ENCODE measurements at places on chromosomes 13 and 19.
A peak's percentile ranks its signal among the peaks of the same experiment; 100 is the strongest.

DNA sequence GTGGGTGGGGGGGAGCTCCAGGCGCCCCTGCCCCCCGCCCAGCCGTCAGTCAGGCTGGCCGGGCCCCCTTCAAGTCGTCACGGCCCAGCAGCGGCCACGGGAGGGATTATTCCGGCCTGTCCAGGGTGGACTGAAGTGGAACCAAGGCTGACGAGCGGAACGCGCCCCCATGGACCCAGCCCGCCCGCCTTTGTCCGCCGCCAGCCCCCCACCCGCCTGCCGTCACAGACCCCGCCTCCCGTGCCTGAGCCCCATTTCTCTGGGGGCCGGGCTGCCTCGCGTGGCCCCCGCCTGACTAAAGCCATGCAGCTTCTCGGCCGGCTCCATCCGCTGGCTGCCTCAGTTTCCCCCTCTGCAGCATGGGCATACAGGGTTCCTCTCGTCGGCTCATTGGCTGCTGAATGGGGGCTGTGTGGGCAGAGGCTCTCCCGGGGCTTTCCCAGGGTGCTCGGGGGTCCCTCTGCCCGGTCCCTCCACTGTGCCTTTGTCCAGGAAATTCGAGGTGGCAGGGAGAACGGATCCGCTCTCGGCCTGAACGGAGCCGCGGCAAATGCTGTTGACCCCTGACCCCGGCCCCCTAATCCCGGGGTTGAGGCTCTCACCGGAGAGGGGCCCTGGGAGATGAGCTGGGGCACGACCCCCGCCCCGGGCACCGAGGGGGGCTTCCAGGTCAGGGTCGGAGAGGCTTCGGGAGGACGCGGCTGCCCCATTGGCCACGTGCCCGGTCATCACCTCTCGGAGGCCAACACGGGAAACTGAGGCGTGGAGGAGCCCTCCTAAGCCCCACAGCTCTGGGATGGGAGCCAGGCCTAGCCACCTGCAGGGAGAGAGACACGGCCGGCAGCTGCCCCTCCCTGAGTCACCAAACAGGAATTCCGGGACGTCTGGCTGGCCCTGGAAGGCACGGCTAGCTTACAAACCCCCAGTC lies 27.4 kb downstream of the EFNA2 start:
- DNase-seq = no peak

GRCh38 chr19:18440415-18440877 lies 2.5 kb upstream of the ISYNA1 start:
- DNase-seq = no peak

GRCh38 chr19:1252221-1252820 lies 3.9 kb downstream of the MIDN start:
- peak; percentile 45 for DNase-seq

DNA sequence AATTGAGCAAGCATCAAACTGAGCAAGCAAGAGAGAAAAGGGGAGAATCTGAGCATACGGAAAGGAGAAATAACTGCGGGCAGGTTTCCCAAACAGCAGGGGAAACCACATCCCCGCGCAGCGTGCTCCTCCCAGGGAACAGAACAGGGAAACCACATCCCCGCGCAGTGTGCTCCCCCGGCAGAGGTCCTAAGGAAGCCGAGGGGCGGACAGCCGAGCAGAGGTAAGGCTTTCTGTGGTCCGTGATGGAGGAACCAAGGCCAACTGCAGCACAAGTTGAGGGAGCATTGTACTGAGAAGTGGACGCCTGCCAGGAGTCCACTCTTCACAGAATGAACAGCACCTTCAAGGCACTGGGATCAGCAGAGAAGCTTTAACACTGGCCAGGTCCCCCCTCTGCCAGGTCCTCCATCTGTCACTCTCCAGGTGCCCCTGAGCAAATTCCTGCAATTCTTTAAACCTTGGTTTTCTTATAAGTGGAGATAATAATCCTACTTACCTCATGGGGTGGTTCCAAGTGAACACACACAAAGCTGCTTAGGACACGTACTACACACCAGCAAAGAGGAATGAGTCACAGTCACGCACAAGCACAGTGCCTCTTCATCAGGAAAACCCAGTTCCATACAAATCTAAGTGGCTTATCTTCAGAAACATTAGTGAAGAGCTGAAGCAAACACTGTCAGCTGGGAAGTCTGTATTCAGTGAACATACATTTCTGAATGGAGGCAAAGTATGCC lies 23.0 kb upstream of the LAMP1 start:
- no peak for DNase-seq

DNA sequence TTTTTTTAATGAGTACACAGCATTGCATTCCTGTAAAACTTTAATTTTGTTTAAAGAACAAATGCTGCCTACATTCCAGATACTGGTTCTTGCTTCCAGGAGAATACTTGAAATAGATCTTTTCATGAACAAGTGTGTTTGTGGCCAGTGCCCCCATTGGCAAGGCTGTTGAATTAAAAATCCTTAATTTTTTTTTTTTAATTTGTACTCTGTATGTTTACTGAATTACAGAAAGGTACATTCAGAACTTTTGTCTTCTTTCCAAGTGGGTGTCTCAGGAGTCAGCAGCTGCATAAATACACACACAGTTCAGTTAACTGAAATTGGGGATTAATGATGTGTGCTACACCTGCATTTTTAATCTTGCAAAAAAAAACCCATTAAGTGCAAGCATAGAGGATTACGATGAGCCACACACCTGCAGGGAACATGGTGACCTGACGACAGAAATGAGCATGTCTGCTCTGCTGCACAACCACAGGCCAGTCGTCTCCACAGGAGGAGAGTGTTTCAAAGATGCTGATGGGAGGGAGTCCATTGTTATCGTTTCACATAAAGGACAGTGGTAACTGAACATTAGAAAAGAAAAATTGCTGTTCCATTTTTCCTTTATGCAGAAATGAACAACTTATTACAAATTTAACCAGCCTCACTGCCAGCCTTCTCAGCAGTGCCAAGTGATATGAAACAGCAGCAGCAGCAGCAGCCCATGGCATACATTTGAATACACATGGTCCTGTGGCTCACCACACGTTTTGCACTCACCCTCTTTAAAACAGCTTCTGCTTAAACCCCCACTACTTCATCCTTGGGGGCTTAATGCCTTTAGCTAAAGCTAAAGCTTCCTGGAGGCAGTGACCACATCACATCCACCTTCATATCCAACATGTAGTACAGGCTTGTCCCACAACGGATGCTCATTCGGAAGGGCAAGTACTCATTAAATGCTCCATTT lies 72.3 kb upstream of the RFC3 start:
- no peak for DNase-seq

GRCh38 chr13:94286581-94286980 lies 192.9 kb downstream of the DCT start:
- no peak for DNase-seq

DNA sequence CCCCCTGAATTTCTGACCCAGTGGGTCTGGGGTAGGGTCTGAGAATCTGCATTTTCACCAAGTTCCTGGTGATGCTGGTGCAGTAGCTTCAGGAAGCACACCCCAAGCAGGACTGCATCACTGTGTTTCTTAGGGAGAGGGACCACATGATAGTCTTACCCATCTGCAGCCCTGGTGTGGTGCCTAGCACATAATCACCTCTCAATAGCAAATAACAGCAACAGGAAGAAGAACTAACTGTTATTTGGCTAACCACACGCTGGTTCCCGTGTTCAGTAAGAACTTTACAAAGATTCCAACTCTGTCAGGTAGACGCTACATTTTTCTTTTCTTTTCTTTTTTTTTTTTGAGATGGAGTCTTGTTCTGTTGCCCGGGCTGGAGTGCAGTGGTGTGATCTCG lies 41.9 kb upstream of the SPATA13 start:
- no peak for DNase-seq

- DNase-seq = no peak
Measured at GRCh38 chr19:52685811-52686210, 47.7 kb upstream of the ZNF83 start.

DNA sequence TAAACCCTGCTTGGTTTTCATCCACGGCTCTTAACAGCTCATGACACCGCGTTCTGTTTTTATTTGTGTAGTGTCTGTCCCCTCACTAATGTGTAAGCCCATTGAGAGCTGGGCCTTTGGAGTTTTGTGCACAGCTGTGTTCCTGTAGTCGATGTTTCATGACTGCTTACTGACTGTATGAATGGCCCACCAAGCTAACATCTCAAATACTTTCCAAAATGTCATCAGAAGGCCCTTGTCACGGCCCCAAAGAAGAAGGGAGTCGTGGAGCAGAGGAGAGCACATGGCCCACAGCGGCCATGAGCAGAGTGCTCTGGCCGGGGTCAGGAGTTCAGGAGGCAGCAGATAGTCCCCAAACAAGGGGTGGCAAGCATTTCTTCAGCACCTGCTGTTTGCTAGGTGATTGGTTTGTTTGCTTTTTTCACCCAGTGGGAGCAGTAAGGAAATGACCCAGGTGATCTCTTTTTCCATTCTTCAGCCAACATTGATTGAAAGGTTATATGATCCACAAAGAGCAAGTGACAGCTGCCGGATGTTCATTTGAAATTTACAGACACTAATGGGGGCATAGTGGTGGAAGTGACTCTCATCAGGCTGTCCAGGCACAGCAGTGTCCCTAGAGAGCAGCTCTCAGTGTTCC lies 315.2 kb downstream of the ATP8A2 start:
- DNase-seq = no peak

DNA sequence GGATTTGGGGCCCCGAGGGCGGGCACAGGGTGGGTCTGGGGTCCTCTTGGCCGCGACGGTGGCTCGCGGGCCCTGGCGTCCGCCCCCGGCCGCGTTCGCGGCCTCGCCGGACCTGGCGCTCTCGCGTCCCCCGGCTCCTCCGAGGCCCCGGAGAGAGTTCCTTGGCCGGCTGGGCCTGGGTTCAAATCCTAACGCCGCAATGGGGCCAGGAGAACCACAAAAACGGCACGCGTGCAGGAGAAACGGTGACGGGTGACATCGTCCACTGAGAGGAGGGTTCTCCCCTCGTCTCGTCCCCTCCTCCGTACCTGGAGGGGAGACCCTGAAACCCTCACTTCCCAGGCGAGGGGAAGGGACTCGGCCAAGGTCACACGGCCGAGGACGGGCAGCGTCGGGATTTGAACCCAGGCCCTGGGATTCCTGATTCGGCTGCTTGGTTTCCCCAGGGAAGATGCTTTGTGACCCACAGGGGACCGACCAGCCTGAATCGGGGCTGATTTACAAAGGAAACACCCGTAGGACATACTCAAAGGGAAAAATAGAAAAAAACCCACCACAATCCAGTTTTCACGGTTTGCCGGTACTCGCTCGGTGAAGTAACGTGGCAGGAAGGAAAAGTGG lies 624 bp downstream of the SAFB start:
- DNase-seq = peak; percentile 12

DNA sequence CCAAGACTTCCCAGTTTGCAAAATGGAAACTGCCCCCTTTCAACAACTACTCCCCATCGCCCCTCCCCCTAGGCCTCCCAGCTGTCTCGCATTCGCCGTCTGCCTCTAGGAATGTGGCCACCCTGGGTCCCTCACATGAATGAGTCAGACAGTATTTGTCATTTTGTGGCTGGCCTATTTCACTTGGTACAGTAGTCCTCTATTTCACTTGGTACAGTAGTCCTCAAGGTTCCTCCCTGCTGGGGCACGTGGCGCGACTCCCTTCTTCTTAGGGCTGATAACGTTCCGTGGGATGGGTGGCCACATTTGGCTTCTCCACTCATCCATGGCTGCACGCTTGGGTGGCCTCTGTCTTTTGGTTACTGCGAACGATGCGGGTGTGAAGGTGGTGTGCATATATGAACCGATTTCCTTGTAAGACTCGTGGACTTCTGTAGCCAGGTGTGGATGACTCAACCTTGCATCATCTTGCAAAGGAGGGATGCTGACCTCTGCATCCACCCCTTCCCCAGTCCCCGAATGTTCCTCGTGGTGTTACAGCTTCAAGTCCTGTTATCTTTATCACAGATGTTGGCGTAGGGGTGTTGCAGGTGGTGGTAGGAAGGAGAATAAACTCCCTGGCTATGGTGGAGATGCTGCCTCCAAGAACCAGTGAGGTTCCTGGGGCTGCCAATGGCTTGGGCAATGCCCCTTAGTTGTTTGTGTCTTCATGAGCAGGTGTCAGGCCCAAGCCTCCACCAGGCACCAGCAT lies 112.1 kb upstream of the SOX1 start:
- no peak for DNase-seq

GRCh38 chr19:38695317-38695683 lies 47.9 kb downstream of the ACTN4 start:
- no peak for DNase-seq

DNA sequence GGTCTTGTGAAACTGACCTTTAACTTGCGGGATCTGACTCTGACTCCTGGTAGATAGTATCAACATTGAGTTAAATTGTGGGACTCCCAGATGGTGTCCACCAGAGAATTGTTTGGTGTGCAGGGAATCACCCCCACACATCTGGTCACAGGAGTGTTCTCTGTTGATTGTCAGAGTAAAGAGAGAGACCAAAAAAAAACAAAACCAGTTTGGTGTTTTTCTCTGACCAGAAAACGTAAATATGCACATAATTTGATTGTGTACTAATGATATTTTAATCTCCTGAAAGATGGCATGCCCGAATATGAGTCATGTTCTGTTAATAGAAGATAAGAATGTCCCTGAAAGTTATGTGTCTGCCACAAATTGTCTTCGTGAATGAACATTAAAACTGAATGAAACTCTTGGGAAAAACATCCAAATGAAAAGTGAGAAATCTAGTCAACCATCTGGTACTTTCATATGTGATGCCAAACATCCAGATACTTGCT lies 118.5 kb upstream of the GPC6 start:
- no peak for DNase-seq

GRCh38 chr13:113348591-113348990 lies 15.3 kb downstream of the GRTP1 start:
- no peak for DNase-seq

DNA sequence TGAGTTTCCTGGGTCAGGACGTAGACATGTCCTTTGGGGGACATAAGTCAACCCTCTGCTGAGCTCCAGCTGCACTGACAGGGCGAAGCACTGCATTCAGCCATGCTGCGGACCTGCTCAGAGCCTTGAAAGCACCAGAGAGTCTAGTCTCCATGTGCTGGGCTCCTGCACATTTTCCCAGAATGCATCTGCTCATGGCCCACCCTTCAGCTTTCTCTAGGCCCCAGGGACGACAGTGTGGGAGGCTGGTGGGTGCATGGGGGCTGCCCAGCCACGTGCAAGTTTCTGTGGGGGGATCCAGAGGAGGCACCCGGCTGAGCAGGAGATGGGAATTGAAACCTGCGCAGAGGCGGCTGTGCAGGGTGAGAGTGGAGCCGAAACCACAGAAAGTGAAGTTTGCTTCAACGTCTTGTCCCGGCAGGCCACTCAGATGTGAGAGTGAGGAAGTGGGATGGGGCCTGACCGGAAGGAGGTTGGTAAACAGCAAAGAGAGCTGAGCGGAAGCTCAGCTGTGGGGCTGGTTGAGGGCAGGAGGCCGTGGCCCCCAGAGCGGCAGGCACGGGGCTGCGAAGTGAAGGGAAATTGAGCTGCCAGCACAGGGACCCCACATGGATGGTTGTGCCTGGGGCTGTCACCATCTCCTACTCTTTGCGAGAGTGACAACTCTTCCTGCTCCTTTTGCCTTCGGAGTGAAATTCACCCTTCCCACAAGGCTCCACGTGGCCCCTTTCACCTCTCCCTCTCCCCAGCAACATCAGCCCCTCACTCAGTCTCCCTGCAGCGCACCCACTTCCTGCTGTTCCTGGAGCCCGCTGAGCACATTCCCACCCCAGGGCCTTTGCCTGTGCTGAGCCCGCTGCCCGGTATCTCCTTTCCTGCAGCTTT lies 11.8 kb downstream of the PGLS start:
- DNase-seq = peak; percentile 60

GRCh38 chr19:42436006-42436405 lies 6.7 kb downstream of the CXCL17 start:
- DNase-seq = no peak

All from stimulated activated CD8-positive, alpha-beta memory T cell treated with anti-CD3 and anti-CD28 coated beads, Interleukin-2, amount 100 ng/mL, for 48 hours (primary cell).